Jurkat, Clone E6-1 (cell line): ENCODE measurements at places on chromosomes 5 and 9.

DNA sequence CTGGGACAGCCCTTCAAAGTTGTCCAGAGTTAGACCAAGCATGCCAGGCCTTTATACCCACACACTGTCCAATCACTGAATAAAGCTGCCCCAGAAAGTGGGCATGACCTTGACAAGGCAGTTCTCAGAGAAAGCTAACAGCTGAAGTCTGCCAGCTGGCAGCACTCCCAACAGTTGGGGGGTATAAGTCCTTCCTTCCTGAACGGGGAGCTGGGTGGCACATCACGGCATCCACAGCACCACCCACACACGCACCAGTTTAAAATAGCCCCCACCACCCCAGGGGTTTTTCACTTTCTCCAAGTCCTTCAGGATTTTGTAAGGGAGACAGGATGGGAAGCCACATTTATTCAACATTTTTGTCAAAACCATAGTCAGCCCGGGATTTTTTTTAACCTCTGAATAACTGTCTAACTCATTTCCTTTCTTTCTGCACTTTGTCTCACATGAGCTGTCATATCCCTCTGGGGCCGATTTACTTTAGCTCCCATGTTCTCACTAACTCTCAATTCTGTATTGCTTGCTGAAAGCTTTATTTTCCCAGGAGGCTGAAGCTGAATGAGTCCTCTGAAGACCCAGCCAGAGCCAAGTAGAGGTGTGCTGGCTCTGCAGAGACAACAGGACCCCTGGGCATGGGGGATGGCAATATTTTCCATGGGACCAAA, 15.4 kb downstream of the FAM81B start:
- no peak for DNase-seq

- DNase-seq, result no peak
These were observed 38.7 kb downstream of the ROPN1L start for GRCh38 chr5:10480237-10480985.

GRCh38 chr5:111461934-111462333, 50.4 kb downstream of the STARD4 start:
- DNase-seq, result no peak

DNA sequence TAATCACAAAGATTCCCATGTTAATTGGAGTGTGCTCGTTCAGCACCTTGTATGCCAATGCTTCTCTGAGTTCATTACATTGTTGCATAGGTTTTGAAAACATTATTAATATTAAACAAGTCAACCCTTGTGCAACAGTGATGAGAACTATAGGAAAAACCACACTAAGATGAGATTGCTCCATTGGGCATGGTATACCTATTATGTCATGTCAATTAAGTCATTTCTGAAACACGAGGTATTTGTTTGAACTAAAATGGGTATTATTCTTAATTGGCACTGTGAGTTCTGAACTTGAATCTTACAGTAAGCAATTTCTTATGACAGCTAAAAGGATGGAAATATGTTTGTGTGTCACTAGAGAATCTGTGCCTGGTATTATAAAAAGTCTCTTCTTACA, 447.7 kb downstream of the EFNA5 start:
- DNase-seq, result no peak
